ENCODE measurements at places on chromosomes 2 and 18.

DNA sequence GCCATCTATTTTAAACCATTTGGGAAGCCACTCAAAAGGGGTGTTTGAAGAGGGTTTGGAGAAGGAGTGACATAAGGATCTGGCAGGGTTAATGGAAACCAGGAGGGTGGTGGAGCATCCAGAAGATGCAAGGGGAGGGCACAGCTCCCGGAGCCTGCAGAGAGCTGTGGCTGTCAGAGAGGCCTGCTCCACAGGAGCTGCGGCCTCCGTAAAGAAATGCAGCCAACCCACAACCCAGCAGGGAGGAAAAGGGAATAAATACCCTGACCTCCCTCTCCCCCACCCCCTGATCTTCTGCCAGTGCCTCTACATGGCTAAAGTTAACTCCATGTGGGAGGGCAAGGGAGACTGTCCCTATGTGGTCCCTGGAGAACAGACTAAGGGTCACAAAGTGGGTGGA lies 567.1 kb upstream of the POU3F3 start:
- no peak for DNase-seq

GRCh38 chr2:226796012-226796839 lies 3.4 kb downstream of the IRS1 start:
- no peak for DNase-seq

- no peak for DNase-seq
Measured at GRCh38 chr18:12625241-12625640, 32.7 kb downstream of the SPIRE1 start.

- no peak for DNase-seq
Measured at GRCh38 chr18:33699372-33699771, 121.4 kb downstream of the ASXL3 start.

DNA sequence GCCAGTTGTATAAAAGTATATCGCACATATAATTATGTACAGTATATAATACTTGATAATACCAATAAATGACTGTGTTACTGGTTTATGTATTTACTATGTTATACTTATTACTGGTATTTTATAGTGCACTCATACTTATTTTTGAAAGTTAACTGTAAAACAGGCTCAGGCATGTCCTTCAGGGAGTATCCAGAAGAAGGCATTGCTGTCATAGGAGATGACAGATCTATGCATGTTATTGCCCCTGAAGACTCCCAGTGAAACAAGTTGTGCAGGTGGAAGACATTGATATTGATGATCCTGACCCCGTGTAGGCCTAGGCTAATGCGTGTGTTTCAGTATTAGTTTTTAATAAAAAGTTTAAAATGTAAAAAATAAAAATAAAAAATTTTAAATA lies 20.3 kb upstream of the ASXL3 start:
- no peak for DNase-seq

- peak; percentile 25 for DNase-seq
Measured at GRCh38 chr2:47724221-47724981, 58.5 kb upstream of the MSH6 start.

- DNase-seq: no peak
Measured at GRCh38 chr2:160482673-160483072, 10.9 kb downstream of the RBMS1 start.

GRCh38 chr2:105081006-105081601 lies 43.2 kb downstream of the MRPS9 start:
- no peak for DNase-seq

DNA sequence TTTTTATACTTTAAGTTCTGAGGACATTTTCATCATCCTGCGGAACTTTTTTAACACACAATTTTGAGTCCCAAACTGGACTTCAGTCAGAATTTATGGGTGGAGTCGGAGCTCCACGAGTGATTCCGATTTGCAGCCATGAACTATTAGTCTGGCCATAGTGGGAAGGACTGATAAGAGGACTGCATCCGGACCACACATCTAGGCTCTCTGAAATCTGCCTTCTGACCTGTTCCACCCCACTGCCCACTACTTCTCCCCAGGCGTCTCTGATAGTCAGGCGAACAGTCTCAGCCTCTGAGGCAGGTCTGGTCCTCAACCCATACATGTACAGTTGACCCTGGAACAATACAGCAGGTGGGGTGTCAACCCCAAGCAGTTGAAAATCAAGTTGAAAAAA lies 5.2 kb downstream of the MRPL35 start:
- DNase-seq: no peak

DNA sequence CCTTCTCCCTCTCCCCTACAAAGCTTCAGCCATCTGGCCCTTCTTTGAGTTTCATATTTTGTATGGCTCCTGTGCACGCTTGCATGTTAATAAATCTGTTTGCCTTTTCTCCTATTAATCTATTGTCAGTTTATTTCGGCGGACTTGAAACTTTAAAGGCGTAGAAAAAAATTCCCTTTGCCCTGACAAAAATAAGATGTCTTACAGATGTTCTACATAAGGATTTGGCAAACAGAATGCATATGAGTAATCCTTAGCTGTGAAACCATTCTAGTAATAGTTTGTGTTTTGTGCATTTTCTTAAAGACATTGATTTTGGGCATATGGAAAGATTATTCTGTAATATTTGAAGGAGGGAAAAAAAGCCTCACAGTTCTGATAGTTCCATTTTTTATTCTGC lies 15.0 kb upstream of the BMPR2 start:
- no peak for DNase-seq

GRCh38 chr2:138364554-138365162 lies 136.9 kb upstream of the SPOPL start:
- DNase-seq: no peak

GRCh38 chr2:213016166-213016983 lies 135.0 kb downstream of the IKZF2 start:
- no peak for DNase-seq

GRCh38 chr2:37657471-37657870 lies 14.0 kb downstream of the CDC42EP3 start:
- DNase-seq: no peak

GRCh38 chr18:46571756-46572155 lies 85.3 kb downstream of the LOXHD1 start:
- no peak for DNase-seq

DNA sequence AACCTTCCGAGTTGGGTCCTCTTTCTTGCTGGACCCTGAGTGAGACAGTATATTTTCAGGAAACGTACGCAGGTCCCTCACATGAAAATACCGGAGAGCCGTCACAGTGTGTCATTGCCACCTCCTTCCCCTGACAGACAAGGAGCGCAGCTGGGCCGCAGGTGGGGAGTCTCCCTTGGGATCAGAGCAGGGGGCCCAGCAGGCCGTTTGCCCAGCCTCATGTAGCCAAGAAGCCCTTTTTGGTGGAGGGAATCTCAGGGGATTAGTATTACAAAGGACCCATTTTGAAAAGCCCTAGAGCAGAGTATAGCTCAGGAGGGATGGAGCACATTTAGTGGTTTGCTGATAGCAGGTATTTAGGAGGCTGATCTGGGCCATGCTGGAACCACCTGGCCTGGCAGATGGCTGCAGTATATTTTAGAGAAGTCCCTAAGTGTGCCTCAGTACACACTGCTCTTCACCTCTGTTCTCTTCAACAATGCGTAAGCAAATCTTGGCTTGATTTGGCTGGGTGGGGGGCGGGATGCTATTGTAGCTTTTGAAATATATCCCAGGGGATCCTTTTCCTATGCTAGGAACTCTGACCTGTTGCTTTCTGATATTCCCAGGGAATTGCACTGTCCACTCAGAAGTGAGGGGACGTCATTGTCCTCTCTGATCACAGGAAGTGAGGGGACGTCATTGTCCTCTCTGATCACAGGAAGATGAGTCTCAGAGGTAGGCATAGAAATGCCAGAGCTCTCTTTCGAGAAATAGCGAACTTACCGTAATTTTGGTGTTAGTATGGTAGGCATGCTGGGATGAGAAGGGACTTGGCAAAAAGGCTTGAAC lies 171.9 kb downstream of the HRH4 start:
- DNase-seq: no peak

DNA sequence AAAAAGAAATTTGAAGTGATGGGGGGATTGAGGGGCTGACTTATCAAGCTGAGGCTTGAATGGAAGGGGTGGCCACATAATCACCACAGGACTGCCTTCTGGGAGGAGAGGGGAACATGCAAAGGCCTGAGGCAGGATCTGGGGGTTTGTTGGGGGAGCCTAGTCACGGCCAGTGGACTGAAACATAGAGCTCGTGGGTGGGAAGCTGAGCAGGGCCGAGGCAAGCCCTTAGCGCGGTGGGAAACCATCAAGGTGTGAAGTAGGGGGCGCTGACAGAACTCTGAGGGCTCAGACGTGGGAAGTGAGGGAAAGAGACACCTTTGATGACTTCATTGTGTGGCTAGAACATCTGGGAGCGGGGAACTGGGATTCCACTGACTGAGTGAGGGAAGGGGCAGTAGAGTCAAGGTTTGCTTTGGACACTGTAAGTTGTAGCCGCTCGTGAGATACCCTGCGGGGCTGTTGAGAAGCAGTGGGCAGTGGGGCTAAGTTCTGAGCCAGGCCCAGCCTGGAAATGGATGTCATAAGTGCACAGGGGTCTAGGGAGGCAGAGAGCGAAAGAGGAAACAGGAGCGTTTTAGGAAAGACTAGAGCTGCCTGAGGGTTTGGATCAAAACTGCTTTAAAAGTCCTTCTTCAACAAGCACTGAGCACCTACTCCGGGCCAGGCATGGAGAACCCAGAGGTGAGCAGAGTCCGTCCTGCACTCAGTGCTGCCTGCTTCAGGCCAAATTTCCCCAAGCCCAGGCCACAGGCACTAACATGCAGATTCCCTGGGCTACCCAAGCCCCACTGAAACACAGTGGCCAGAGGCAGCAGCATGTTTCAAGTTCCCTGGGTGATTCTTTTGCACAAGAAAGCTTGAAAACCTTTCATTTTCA lies 686 bp upstream of the SNORC start:
- DNase-seq: no peak

- peak; percentile 59 for DNase-seq
Measured at GRCh38 chr2:23492921-23493320, 107.9 kb downstream of the KLHL29 start.

DNA sequence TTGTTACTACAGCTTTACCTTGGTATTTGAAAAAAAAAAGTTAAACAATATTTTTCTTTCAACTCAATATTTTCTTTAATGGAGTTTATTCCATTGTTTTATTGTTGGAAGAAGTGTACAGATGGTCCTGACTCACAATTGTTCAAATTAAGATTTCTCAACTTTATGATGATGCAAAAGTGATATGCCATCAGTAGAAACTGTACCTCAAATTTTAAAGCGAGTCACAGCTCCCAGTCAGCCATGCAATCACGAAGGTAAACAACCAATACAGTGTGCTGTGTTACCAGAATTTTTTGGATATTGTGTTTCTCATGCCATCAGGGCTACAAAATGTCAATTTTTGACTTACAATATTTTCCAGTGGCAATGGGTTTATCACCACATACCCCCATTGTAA lies 54.0 kb upstream of the COL5A2 start:
- DNase-seq: no peak

DNA sequence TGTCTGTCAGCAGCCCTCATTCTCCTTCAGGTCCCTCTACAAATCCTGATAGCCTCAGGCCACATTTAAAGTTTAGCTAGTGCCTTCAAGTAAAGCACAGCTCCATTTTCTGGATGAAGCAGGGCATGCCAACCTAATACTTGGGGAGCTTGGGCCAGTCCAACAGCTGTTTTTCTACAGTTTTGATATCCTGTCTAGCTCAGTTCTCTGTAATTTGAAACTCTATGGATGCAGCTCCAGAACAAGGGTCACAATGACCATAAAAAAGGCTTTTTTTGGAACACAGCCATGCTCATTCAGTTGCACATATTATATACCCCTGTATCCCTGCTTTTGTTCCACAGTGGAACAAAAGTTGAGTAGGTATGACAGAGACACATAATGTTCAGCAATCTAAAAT lies 373.5 kb downstream of the SUCLG1 start:
- no peak for DNase-seq

DNA sequence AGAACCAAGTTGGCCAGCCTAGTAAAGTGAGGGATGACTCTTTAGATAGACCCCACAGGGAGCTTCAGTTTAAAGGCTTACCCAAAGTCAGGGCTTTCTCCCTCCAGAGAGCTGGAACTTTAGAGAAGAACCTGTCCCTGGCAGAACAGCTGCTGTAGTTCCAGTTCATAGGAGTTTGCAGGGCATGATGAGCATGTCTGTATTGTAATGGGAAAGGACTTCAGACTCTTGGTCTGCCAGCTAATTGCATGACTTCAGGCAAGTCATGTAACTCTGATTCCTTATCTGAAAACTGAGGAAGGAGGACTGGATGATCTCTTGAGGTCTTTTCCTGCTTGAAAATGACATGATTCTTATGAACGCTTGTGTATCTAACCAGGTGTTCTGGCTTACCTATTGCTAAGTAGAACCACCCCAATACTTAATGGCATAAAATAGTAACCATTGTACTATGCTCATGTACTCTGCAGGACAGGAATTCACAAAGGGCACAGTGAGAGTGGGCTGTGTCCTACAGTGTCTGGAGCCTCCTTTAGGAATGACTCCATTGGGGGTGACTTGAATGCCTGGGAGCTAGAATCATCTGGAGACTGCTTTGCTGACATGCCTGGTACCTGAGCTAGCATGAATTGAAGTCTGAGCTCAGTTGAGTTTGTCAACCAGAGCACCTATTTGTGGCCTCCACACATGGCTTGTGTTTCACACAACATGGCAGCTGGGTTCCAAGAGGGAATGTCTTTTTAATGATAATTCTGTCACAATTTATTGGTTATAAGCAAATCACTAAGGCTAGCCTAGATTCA lies 18.9 kb downstream of the SP5 start:
- no peak for DNase-seq

- no peak for DNase-seq
Measured at GRCh38 chr18:11944786-11945185, 36.5 kb upstream of the IMPA2 start.

DNA sequence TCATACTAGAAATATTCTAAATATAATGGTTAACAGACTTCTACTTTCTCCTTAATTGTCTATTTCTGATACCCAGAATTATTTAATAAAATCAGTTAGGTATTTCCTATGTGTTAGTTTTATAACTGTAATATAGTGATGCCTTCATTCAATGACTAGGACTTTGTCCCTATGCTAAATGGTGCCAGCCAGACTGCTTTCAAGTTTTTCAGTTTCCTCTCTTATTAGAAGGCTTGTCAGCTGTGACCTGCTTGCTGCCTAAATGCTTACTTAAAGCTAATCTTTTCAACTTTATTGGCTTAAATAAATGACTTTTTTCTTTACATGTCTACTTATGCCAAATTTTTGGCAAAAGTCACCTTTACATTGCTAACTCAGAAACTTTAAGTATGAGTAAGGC lies 30.7 kb downstream of the BAZ2B start:
- no peak for DNase-seq

- no peak for DNase-seq
Measured at GRCh38 chr2:4381049-4381448, 677.7 kb downstream of the DCDC2C start.

- no peak for DNase-seq
Measured at GRCh38 chr2:101204400-101205115, 48.1 kb upstream of the CNOT11 start.

GRCh38 chr18:66724664-66725356 lies 120.9 kb upstream of the CDH19 start:
- peak; percentile 21 for DNase-seq

Measured in NCI-H510A (cell line).